Activated CD4-positive, alpha-beta T cell treated with anti-CD3 and anti-CD28 coated beads, Interleukin-10, Interleukin-2, amounts not matched to agents 100 ng/mL and 50 ng/mL, durations not matched to agents 16 hours and 8 hours (primary cell): ENCODE measurements at places on chromosomes 16 and 17.
A peak's percentile ranks its signal among the peaks of the same experiment; 100 is the strongest.

- DNase-seq = no peak
These were observed 63.6 kb downstream of the SHISA6 start for GRCh38 chr17:11304568-11304967.

DNA sequence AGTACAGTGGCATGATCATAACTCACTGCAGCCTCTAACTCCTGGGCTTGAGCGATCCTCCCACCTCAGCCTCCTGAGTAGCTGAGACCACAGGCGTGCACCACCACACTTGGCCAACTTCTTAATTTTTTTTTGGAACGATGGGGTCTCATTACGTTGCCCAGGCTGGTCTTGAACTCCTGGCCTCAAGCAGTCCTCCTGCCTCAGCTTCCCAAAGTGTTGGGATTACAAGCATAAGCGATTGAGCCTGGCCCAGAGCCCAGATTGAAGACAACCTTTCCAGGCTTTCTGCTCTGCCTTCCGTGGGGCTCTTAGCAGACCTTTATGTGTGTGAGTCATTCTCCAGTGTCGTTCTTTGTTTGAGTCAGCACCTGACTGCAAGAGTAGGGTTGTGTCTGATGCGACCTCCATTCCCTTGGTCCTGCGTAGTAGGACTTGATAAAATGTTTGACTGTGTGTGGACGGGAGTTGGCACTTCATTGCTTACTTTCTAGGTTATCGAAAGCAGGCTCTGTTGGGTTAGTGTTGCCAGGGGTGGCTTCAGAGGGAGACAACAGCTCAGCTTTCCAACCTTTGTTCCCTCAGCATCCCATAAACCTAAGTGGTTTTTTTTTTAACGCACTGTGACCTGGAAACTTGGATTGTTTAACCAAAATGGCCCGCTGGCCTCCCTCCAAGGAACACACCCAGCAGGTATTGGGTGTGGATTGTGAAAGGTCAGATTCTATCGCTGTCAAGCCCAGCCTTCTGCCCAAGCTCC lies 26.4 kb downstream of the EEF2K start:
- DNase-seq = peak; percentile 86

DNA sequence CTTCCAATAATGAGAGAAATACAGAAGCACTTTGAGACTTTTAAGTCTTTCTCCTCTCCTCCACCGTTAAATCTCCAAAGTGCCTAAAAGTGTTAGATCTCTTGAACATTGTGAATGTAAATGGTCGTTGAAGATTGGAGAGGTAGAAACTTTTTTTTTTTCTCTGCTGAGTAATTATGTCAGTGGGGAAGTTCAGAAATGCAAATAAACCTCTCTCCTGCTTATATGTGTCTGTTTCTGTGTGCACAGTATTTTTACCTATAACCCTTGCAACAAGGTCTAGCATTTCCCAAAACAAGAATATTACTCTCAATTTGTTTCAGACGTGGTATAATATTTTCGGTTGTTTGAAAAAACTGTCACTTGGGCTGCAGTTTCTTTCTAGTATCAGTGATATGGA lies 833.6 kb upstream of the CDH8 start:
- DNase-seq = no peak

DNA sequence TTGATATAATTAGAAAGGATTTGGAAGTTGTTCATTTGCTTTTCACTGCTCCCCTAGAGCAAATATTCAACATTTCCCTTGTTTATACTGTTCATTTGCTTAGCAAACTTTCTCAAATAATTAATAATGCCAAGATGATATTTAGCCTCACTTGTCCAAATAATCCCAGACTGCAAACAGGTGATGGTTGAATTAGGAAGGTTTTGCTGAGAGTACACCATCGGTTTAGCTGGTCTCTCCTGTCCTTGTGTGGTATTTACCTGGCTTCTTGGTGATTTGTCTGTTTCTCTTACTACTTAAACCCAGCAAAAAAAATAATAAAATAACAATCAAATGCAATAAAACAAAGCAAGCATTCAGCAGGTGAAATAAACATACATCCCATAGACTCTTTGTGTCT lies 6.5 kb downstream of the KATNIP start:
- no peak for DNase-seq

- peak; percentile 28 for DNase-seq
These were observed 21.8 kb downstream of the ACSM1 start for GRCh38 chr16:20675488-20676267.

DNA sequence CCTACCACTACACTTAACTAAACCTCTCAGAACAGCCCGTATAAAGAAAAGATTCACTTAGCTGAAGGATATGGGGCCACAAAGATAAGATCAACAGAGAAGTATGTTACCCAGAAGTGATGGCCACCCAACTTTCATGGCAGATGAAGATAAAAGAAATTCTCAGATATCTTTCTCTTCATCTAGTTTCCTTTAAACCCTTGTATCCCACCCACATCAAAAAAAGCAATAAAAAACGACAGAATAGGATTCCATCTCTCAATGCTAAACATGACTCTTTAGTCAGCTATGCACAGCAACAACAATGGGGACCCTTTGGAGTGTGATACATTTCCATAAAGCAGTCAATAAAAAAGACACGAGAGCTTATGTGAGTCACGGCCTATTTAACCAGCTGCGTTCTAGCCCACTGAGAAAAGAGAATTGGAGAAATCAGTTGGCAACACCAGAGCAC lies 86.6 kb downstream of the SNX11 start:
- no peak for DNase-seq

DNA sequence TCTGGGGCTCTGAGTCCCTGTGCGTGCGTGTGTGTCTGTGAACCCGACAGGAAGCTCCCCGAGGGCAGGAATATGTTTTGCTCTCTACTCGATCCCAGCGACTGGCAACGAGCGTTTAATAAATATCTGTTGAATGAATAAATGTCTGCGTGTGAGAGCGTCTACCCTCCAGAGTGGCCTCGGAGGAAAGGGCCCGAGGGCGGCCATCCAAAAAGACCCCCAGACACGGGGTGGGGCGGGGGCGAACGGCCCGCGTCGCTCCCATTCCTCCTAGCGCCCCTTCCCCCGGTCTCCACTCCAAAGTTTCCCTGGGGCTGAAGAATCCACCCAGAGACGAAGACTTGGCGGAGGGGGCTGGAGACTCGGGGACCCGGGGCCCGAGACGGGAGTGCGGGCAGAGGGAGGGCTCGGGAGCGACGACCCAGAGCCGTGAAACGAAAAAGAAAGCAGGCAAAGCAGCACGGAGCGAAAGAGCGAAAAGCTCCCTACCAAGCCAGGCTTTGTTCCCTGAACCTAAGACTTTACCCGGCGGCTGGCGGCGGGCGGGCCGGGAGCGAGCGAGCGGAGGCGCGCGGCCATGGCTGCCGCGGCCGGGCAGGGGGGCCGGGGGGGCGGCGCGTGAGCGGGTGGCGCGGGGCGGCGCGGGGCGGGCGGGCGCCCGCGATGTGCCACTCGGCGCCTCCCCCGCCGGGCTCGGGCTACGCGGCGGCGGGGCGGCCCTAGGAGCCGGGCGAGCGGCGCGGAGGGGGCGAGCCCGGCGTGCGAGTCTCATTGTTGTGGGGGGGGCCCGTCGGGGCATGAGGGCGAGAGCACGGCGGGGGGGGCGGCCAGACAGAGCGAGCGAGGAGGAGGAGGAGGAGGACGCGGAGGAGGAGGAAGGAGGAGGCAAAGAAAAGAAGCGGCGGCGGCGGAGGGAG lies at the start of gene MLLT6:
TSS of gene MLLT6 (plus strand) at position 668 of the 917 bp plus-strand sequence. CDS start 360 bp downstream, outside the sequence.
- peak; percentile 73 for DNase-seq

DNA sequence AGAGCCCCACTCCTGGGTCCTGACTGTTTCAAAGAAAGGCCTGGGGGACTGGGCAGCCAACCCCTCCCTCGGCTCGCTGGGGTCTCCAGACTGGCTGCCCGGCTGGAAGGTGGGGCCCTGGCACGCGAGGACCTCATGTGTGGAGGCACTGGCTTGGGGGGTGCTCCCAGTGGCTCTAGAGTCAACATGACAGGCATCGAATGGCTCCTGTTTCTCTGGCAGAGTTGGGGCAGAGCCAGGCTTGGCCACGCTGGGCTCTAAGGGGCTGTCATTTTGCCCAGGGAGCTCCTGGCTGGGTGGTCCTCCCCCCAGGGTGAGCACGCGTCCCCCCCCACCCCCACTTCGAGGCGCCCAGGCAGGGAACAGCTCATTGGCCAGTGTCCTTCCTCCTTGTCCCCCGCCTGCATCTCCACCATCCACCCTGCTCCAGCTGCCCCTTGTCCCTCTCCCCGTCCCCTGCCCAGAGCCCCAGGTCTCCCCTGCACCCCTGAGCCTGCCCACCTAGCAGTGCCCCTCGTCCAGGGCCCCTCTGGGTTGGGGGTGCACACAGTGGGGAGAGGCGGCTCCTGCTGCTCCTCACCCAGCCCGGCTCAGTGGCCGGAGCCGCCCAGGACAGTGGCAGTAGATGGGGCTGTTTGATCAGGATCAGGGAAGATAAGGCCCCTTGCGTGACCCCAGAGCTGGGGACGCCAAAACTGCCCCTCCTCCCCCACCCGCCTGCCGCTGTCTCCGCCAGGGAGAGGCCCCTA lies 2.7 kb downstream of the GCGR start:
- DNase-seq = no peak

GRCh38 chr17:72692676-72693075 lies 399.8 kb downstream of the SLC39A11 start:
- DNase-seq = no peak

DNA sequence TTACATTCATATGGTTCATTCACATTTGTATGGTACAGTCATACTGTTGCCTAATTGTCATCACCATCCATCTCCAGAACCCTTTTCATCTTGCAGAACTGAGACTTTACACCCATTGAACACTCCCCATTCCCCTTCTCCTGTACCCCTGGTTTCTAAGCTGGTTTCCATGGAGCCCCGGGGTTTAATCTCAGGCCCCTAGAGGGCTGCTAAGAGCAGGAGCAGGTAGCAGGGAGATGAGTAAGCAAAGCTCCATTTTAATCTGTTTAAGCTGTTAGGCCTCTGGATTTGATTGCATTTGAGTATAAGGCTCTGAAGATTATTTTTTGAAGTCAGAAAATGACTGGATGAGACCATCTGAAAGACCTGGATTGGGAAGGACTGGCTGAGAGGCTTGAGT lies 68.5 kb upstream of the RPL38 start:
- no peak for DNase-seq

- DNase-seq = no peak
These were observed 25.9 kb upstream of the SPATA32 start for GRCh38 chr17:45287526-45288500.

GRCh38 chr17:46742565-46743270 lies 75.8 kb downstream of the WNT3 start:
- no peak for DNase-seq

- DNase-seq = no peak
These were observed 9.8 kb upstream of the GSE1 start for GRCh38 chr16:85603203-85603755.

DNA sequence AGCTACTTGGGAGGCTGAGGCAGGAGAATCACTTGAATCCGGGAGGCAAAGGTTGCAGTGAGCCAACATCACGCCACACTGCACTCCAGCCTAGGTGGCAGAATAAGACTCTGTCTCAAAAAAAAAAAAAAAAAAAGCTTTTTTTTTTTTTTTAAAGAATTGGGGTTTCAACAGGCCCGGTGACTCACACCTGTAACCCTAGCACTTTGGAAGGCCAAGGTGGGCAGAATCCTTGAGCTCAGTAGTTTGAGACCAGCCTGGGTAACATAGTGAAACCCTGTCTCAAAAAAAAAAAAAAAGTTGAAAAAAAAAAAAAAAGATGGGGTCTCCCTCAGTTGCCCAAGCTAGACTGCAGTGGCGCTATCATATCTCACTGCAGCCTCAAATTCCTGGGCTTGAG lies 6.6 kb upstream of the HEXIM2 start:
- no peak for DNase-seq

- no peak for DNase-seq
These were observed 148.0 kb downstream of the CCDC182 start for GRCh38 chr17:57597101-57597500.
